ENCODE measurements at places on chromosomes 2 and 18.

DNA sequence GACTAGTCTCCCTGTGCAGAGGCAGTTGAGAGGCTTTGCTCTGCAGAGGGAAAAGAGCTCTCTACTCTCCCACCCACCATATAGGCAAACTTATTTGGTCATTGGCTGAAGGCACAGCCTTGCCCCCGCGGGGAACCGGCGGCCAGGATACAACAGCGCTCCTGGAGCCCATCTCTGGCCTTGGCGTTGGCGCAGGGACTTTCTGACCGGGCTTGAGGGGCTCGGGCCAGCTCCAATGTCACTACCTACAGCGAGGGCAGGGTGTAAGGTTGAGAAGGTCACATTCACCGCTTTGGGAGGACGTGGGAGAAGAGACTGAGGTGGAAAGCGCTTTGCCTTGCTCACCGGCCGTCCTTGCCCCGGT lies 2.2 kb downstream of the ONECUT2 start:
- no peak for DNase-seq

DNA sequence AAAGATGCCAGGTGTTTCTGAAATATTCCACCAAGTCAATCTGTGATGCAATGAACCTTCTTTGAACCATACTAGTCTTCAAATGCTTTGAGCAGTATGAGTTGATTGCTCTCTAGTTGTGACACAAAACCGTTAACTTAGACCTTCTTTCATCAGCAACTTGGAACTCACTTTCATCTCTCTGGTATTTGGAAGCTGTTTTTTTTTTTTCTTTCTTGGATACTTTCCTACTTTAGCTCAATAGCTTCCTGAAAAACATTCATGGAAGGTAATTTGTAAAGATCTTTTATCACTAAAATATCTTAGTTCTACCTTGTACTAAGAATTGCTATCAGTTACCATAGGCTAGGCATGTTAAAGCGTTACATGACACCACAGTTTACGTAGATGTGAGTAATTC lies 1071.9 kb upstream of the CHAC2 start:
- no peak for DNase-seq

DNA sequence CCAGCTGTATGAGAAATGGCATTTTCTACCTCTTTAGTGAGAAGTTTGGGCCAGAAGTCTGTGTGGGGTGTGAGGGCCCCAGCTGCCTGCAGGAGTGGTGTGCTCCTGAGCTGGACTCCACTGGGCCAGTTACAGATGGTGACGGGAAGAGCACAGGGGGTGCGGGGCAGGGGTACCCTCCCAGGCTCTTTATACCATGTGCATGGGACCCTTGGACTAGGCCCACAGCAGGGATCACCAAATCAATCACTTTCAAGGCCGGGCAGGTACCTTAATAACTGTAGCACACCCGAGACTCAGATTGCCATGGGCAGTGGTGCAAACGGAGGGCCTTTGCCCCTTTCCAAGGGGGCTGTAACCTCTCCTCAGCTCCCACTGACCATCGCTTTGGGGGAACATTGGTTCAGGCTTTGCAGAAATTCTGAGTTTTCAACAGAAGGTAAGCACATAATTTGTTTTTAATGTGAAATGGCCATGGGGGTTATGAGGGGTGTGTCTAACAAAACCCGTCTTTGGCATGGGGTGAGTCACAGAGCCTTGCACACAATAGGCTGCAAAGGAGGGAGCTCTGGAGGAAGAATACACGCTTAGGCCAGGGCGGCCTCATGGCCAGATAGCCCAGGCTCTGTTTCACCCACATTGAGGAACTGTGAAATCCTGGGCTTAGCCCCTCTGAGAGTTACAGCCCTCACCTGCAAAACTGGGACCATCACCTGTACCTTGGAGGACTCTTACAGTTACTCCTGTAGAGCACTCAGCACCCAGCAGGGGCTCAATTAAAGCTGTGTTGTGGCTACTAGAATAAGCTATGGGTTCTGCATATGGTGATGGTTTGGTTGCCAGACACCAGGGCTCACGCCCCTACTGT lies 141.0 kb upstream of the BCL2L11 start:
- DNase-seq = no peak

DNA sequence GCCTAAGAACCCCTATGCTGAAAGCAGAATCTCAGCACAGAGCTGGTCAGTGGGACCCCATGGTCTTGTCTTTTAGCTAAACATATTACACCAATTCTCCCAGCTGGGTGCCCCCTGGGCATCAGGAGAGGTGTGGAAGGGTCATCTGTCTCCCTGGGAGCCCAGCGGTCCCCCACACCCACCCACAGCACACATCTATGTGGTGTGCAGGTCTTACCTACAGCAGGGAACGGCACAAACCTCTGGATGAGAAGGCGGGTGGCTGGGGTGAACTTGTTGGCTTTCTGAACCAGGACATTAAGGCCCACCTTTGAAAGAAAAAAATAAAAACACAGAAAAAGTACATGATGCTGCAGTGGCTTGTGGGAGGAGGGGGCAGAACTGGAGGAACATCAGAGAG lies 70.7 kb downstream of the EMX1 start:
- DNase-seq = no peak

DNA sequence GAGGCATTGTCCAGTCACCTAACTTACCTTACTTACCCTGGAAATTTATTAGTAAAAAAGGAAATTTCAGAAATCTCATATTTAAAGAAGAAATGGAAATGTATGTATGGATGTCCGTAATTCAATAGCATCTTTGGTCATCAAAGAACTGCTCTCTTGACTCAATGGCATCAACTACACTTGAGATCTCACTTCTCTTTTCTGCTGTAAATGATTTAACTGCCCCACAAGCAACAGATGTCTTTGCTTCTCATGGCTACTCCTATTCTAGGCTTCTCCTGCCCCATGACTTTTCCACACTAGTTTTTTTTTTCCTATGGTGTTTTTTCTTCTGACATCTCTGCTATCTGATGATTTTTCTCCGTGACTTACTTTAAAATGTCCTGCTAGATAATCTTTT lies 34.0 kb upstream of the ERMN start:
- no peak for DNase-seq

- DNase-seq = no peak
Observed at GRCh38 chr18:48771641-48772375, 179.0 kb downstream of the SMAD7 start.
